Stimulated activated CD4-positive, alpha-beta T cell treated with anti-CD3 and anti-CD28 coated beads, Interleukin-1b, Interleukin-23, amount 100 ng/mL, for 4 hours (primary cell): ENCODE measurements at places on chromosomes 2 and 18.

DNA sequence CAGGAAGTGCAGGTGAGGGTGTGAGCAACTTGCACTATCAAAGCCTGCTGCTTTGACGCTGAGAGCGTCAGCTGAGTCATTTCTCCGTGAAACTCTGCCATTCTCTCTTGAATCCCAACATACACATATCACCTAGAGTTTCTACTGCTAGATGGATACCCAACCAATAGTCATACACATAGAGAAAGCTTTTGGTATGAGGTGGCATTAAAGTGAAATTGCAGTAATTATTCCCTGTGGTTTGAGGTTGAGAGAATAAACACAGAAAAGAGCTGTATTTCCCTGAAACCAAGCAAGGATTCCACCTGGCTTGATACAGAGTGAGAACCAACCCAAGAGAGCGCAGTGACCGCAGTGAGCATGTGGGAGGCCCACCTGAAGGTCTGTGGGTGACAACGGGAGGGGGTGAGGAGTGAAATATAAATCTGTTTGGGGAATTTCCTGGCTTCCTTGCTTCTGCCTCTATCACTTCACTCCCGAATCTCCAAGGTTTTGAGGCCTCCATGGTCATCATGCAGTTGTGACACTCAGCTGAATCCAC, 28.8 kb upstream of the TMEM18 start:
- DNase-seq: no peak

- DNase-seq: no peak
These were observed 649.8 kb downstream of the ARHGAP15 start for GRCh38 chr2:143779021-143779420.

- no peak for DNase-seq
These were observed 352.1 kb upstream of the ZNF521 start for GRCh38 chr18:25704071-25704470.

DNA sequence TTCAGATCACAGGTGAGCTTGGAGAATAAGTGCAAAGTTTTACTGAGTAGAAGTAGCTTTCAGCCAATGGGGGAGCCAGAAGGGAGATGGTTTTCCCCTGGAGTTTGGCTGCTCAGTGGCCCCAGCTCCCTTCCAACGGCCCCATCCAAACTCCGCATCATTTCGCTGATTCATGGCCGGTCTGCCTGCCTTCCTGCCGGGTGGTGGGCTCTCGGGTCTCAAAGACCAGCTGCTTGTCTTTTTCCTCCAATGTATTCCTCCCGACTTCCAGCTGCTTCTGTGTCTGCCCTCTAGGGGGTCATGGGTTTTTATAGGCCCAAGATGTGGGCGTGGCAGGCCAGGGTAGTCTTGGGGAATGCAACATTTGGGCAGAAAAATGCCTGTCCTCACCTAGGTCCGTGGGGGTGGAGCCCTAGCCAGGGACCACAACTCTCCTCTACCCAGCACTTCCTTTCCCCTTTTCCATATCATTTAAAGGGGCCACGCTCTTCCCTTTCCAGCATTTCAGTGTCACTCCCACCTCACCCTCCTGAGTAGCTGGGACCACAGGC, 73.5 kb downstream of the MEX3C start:
- no peak for DNase-seq
